ENCODE measurements at places on chromosomes 3 and 15.

- no peak overlapping the region for H3K27ac ChIP-seq
- H3K27me3 ChIP-seq, result no peaks in the 10 kb centered on the region
- no peak overlapping the region for H3K4me3 ChIP-seq
- no peak for DNase-seq
Measured at GRCh38 chr3:135440233-135440632, 525.3 kb upstream of the PPP2R3A start.

DNA sequence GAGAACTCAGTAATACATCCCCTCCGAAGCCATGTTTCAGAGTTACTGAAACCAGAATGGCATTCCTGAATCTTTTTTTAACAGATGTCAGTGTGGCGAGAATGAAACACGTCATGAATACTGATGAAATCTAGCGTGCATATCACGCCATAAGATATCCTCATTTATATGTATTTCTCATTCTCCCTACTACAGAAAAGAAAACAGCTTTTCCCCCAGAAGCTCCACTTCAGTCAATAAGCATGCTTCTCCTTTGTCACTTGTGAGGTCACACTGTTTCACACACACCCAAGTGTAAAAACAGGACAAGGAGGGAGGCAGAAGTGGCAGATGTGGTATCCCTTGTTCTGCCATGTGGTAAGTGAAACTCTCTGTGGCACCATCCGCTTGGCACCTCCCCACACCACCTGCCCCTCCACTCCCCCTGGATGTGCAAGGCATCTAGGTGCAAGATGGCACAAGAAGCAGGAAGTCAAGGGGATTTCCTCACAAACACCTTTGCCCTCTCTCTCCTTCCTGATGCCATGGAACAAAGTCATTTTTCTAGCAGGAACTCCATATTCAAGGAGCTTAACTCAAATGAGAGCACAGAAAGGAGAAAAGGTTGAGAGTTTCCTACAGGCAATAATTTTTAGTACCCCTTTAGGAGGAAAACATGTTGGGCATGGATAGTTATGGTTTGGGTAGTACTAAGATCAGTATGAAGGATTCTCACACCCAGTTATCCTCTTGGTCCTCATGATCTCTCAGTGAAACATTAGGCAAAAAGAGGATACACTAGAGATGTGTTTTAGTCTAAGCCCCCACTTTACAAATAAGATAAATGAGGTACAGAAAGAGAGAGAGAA is 47.5 kb upstream of the FRMD4B start:
- no peak overlapping the region for H3K27ac ChIP-seq
- H3K4me3 ChIP-seq, result no peak overlapping the region
- H3K36me3 ChIP-seq, result no peaks in the 10 kb centered on the region
- peak; percentile 45 for DNase-seq

DNA sequence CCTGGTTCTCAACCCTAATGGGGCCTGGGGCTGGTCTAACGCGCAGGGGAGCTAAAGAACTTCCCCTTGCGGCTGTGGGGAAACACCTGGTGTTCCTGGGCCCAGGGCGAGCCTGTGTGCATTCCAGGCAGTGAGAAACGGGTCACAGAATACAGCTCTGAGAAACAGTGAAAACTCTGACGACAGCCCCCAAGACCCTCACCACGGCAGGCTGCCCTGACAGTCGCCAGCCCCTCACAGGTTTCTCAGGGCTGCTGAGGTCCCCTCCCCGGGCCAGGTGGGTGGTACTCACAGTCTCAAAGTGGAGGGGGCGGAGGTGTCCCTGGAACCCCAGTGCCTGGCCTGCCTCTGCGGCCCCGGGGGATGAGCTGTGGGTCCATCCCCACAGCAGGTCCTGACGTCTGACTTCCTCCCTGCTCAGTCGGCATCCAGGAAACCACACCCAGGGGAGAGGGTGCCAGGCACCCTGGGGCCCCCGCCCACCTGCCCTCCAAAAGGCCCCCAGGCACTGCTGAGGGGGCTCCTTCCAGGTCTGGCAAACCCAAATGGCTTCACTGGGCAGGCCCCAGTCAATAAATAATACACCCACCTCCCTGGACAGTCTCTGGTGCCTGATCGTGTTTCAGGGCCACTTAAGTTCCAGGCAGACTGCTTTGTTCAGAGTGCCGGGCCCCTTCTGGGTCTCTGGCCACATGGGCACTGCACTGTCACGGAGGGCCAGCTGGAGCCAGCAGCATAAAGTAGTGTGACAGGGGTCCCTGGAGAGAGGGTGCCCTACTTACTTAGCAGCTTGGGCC is 57.7 kb downstream of the IQSEC1 start:
- peak overlapping the region; percentile 100 for H3K27ac ChIP-seq
- DNase-seq, result peak; percentile 79
- peak overlapping the region; percentile 73 for H3K4me3 ChIP-seq
- H3K36me3 ChIP-seq, result peaks cover 6% of the 10 kb centered on the region
- H3K4me1 ChIP-seq, result peaks cover 57% of the 10 kb centered on the region

DNA sequence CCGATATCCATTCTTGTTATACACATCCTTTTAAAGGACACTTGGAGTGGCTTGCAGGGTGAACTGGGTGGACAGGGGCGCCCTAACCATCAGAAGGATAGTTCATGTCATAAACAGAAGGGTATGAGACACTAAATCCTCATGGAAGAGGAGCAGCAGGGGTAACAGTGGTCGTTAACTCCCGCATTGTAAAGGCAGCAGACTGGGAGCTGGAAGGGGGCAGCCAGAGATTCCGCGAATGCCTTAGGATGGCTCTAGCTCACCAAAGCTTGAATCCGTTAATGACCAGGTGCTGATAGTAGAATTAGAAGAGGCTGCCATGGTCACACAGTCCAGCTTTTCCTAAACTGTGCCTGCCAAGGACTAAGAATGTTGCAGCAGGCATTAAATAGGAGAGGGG is 85.2 kb upstream of the ANKRD34C start:
- peaks cover 20% of the 10 kb centered on the region for H3K27me3 ChIP-seq
- no peak overlapping the region for H3K27ac ChIP-seq
- no peaks in the 10 kb centered on the region for H3K4me1 ChIP-seq
- no peak for DNase-seq
- no peak overlapping the region for H3K4me3 ChIP-seq

- H3K27ac ChIP-seq, result no peak overlapping the region
- peaks cover 6% of the 10 kb centered on the region for H3K27me3 ChIP-seq
- H3K36me3 ChIP-seq, result no peaks in the 10 kb centered on the region
- no peak overlapping the region for H3K4me3 ChIP-seq
- no peak for DNase-seq
- H3K4me1 ChIP-seq, result no peaks in the 10 kb centered on the region
Measured at GRCh38 chr3:151660885-151661284, 72.8 kb upstream of the AADACL2 start.

GRCh38 chr15:76460871-76461270 is 124.3 kb downstream of the ISL2 start:
- H3K4me3 ChIP-seq, result no peak overlapping the region
- no peak for DNase-seq
- H3K27me3 ChIP-seq, result no peaks in the 10 kb centered on the region
- no peak overlapping the region for H3K27ac ChIP-seq
- H3K36me3 ChIP-seq, result peaks cover 8% of the 10 kb centered on the region
- H3K4me1 ChIP-seq, result no peaks in the 10 kb centered on the region

- no peak overlapping the region for H3K4me3 ChIP-seq
- peaks cover 4% of the 10 kb centered on the region for H3K27me3 ChIP-seq
- no peaks in the 10 kb centered on the region for H3K36me3 ChIP-seq
- H3K27ac ChIP-seq, result no peak overlapping the region
- no peak for DNase-seq
- H3K4me1 ChIP-seq, result no peaks in the 10 kb centered on the region
Measured at GRCh38 chr3:157414861-157415260, 21.8 kb upstream of the PTX3 start.

DNA sequence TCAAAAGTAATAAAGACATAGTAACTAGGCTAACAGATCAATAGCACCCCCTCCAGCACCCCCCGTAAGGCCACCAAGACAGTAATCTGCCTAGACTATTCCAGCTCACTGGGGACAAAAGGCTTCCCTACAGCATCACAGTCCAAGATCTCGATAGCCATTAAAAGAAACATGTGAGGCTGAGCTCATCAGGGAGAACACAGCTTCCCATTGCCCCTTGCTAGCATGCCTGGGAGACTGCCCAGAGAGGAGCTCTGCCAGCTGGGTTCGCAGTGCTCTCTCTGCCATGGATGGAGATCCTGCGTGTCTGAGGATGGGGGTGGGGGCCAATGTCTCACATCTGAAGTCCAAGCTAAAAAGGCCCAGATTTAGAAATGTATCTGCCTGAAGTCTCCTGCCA is 17.8 kb downstream of the LRIG1 start:
- H3K4me3 ChIP-seq, result no peak overlapping the region
- peaks cover 25% of the 10 kb centered on the region for H3K36me3 ChIP-seq
- no peak for DNase-seq

GRCh38 chr3:169337500-169338078 is 325.9 kb downstream of the MECOM start:
- DNase-seq, result no peak
- no peaks in the 10 kb centered on the region for H3K4me1 ChIP-seq
- H3K36me3 ChIP-seq, result no peaks in the 10 kb centered on the region
- no peak overlapping the region for H3K4me3 ChIP-seq
- no peaks in the 10 kb centered on the region for H3K27me3 ChIP-seq
- no peak overlapping the region for H3K27ac ChIP-seq

DNA sequence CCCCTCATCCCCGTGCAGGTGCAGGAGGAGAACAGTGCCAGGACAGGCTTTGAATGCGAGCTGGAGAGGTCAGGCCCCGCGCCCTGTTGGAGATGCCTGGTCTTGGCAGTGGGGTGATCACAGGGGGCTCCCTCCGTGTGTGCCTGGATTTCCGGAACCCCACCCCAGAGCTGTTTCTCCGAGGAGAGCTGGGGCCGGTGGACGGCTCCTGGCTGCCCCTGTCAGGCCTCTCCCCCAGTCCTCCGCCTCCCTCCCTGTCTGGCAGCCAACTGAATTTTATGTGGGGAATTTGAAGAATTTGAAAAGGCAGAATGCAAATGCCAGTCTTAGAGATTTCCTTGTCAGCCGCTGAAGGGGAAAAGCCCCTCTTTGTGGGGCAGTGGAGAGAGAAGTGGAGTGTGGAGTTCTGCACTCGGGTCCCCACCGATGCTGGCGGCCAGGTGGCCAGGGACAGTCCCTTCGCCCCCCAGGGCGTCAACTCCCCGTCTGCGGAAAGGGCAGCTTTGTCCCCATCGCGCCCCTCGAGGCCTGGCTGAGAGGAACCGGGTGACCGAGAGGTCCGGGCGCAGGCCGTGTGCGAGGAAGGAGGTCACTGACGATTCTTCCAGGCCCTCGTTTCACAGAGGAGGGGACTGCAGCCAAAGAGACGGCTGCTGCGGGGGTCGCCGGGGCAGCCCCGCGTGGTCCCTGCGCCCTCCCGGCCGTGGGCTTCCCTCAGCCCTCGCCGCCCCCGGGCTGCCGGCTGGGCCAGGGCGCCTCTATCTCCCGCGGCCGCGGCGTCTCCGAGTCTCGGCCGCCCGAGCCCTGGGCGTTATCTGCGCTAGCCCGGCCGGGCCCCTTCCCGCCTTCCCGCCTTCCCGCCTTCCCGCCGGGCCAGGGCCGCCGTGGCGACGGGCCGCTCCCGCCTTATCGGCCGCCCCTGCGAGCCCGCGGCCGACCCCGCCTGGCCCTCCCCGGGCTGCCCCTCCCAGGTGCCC is 56.0 kb upstream of the LCTL start:
- no peak overlapping the region for H3K27ac ChIP-seq
- no peak for DNase-seq
- H3K27me3 ChIP-seq, result peaks cover 30% of the 10 kb centered on the region
- H3K4me1 ChIP-seq, result peaks cover 6% of the 10 kb centered on the region
- no peaks in the 10 kb centered on the region for H3K36me3 ChIP-seq
- no peak overlapping the region for H3K4me3 ChIP-seq

GRCh38 chr3:1613962-1614361 is 484.7 kb upstream of the CNTN4 start:
- no peaks in the 10 kb centered on the region for H3K36me3 ChIP-seq
- DNase-seq, result no peak
- no peak overlapping the region for H3K4me3 ChIP-seq

GRCh38 chr15:40495516-40495915 is 24.7 kb downstream of the CHST14 start:
- no peak overlapping the region for H3K4me3 ChIP-seq
- no peaks in the 10 kb centered on the region for H3K36me3 ChIP-seq
- H3K27me3 ChIP-seq, result peaks cover 16% of the 10 kb centered on the region
- DNase-seq, result no peak
- H3K27ac ChIP-seq, result no peak overlapping the region
- H3K4me1 ChIP-seq, result peaks cover 17% of the 10 kb centered on the region

DNA sequence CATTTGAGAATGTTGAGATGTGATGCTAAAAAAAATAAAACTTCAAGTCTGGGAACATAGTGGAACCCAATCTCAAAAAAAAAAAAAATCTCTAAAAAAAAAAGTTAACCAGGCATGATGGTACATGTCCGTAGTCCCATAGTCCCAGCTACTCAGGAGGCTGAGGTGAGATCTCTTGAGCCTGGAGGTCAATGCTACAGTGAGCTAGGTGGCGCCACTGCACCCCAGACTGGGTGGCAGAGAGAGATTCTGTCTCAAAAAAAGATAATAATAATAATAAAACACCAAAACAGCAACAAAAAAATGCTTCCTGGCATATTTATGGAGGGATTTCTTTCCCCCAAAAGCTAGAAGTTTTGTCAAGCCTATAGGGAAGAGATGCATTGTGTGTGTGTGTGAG is 361.6 kb downstream of the ROBO1 start:
- H3K4me3 ChIP-seq, result no peak overlapping the region
- H3K27ac ChIP-seq, result no peak overlapping the region
- no peaks in the 10 kb centered on the region for H3K27me3 ChIP-seq
- no peak for DNase-seq
- H3K4me1 ChIP-seq, result no peaks in the 10 kb centered on the region
- no peaks in the 10 kb centered on the region for H3K36me3 ChIP-seq

DNA sequence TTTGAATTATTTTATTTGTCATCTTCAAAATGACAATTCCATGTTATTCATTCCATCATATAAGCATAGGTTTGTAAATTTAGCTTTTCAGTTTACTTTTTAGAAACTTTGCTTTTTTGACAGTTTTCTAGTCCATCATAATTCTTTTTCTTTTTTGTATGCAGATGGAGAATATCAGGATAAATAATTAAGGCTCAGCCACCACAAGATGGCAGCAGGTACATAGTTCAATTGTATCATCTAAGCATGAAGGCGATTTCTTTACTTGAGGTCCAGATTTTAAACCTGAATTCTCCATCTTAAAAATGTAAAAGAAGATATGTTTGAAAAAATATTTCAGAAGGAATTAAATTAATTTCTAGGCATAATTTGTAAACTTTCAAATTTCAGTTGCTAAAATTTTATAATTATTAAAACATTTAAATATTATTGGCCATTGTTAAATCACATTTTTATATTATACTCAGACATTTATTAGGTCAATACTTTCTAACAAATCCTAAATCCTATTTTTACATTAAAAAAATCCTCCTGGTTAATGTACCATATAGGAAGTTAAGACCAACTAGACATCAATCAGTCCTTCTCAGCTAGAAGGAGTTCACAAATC is 15.1 kb downstream of the PLSCR5 start:
- H3K27ac ChIP-seq, result no peak overlapping the region
- H3K36me3 ChIP-seq, result no peaks in the 10 kb centered on the region
- H3K4me1 ChIP-seq, result no peaks in the 10 kb centered on the region
- H3K4me3 ChIP-seq, result no peak overlapping the region

Measured in activated CD8-positive, alpha-beta memory T cell treated with anti-CD3 and anti-CD28 coated beads, Interleukin-2, amount 10 ng/mL, durations not matched to agents 7 days and 5 days (primary cell).